T-helper 2 cell (primary cell): ENCODE measurements at places on chromosomes 11 and 22.
A peak's percentile ranks its signal among the peaks of the same experiment; 100 is the strongest.

DNA sequence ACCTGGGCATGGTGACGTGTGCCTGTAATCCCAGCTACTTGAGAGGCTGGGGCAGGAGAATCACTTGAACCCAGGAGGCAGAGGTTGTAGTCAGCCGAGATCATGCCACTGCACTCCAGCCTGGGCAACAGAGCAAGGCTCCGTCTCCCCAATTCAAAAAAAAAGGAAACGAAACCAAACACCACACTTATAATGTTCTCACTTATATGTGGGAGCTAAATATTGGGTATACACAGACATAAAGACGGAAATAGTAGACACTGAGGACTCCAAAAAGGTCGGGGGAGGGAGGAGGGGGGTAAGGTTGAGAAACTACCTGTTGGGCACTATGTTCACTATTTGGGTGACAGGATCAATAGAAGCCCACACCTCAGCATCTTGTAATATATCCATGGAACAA, 94.3 kb downstream of the GAB2 start:
- DNase-seq: no peak

DNA sequence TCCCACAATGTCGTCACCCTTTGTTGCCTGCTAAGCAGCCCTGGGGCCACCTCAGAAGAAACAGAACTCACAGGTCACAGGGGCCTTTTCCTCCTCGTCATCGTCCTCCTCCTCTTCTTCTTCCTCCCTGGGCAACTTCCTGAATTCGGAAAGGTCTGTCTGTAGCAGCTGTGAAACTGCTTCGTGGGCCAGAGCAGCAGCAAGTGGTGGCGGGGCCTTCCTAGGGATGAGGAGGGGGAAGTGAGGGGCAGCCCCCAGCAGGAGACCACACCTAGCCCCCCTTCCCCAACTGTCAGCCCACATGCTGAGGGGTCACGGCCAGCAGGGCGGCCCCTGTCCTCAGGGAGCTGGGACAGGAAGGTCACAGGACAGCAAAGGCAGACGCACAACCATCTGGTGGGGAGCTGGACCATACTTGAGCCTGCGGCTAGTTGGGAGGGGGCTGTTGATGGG, 13.2 kb downstream of the PPM1F start:
- no peak for DNase-seq

- DNase-seq: no peak
Observed at GRCh38 chr11:27926486-27926885, 181.5 kb downstream of the KIF18A start.

GRCh38 chr11:46175401-46176002, 54.2 kb upstream of the PHF21A start:
- no peak for DNase-seq

GRCh38 chr11:59551659-59552521, 40.6 kb downstream of the OR4D9 start:
- peak; percentile 22 for DNase-seq

GRCh38 chr22:37827056-37827455, 3.9 kb downstream of the GALR3 start:
- no peak for DNase-seq

GRCh38 chr11:64227405-64227956, 1.4 kb downstream of the NUDT22 start:
- DNase-seq: no peak
